Posterior cingulate gyrus (tissue), 11 donors: ENCODE measurements at places on chromosomes 6 and 20.

DNA sequence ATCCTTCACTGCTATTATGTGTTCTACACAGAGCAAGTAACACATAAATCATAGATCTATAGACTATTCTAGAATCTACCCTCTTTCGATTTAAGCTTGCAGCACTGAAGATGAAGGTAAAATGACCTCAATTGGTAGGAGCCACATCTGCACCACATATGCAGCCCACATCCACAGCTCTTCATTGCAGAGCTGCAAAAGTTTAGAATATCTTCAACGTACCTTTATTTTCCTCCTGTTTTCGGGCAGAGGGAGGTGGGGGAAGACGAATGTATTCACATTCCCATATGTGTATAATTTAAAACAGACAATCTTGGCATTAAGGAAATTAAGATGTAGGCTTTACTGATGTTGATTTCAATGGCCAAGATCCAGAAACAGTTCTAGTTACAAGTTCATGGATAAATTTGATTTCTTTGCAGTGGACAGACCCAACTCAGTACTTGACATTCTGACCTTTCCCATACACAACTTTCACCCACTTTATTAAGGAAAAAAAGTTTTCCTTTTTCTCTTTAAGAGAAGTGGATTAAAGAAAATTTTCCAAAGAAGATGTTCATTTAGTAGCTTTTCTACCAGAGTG lies 14.0 kb downstream of the EPB41L2 start:
- no peak for DNase-seq

GRCh38 chr6:167747645-167748044 lies 79.1 kb upstream of the AFDN start:
- DNase-seq: no peak

GRCh38 chr6:11459079-11459610 lies 78.4 kb upstream of the TMEM170B start:
- no peak for DNase-seq

DNA sequence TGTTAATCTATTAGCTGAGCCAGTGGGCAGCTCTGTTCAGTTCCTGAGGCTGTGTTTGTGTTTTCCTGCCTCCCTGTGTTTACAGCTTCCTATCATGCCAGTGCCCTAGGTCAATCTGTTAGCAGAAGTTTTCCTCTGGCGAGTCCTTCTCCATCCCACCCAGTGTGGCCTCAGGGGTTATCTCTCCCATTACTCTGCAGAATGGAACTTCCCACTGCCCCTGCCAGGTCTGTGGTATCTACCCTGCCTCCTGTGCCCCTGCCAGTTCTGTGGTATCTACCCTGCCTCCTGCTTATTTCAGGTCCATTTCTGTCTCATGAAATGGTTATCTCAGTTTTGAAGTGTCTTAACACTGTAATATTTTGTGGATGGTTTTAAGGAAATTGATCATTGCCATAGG lies 63.1 kb downstream of the SLX4IP start:
- no peak for DNase-seq

DNA sequence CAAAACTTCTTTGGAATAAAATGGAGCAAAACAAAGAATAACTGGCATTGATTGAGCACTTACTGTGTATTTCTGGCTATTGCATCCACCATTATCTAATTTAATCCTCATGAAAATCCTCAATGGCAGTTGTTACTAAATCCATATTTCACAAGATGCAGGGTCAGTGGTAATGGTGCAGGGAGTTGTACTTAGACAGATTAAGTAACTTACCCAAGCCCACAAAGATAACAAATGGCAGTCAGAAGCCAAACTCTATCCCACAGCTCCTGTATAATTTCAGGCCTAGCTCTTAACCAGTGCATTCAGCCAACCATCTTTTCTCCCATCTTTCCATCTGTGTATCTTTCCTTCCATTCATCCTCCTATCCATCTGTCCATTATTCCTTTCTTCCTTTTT lies 29.3 kb upstream of the SSTR4 start:
- DNase-seq: no peak

GRCh38 chr6:74283532-74283931 lies 587.5 kb downstream of the CD109 start:
- no peak for DNase-seq

GRCh38 chr20:20603339-20603990 lies 109.0 kb downstream of the RALGAPA2 start:
- no peak for DNase-seq

GRCh38 chr20:11227602-11228001 lies 553.8 kb upstream of the JAG1 start:
- no peak for DNase-seq

DNA sequence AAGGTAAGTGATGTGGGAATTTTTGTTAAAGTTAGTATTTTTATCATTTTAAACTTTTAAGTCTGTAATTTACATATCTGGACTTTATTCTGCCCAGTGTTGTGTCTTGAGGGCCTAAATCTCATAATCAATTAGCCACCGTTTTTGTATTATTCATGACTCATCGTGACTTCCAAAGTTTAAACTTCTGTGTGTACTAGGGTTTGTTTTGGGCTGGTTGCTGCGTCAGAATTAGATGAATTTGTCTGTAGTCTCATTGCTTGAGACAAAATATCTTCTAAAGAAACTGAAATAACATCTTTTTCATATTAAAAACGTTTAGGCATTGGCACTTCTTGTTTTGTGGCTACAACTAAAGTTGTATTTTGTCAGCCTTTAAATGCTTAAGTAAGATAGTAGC lies 41.3 kb downstream of the CDYL start:
- DNase-seq: no peak

GRCh38 chr6:158018041-158018771 lies 36.5 kb downstream of the SYNJ2 start:
- no peak for DNase-seq

DNA sequence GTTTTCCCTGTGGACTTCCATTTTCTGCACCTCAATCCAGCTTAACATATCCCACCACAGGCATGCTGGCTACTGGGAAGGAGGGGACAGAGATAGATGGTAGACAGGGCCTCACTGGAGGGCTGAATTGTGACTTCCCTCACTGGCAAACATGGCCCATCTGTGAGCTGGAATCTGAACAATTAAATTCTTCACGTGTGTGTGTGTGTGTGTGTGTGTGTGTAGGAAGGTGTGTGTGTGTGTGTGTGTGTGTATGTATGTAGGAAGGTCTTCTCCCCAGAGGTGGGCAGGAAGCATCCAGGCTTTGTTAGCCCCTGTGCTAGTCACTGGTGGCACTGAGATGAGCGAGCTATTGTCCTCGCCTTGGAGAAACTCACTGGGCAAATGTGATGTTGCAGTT lies 5.4 kb upstream of the TOX2 start:
- no peak for DNase-seq

DNA sequence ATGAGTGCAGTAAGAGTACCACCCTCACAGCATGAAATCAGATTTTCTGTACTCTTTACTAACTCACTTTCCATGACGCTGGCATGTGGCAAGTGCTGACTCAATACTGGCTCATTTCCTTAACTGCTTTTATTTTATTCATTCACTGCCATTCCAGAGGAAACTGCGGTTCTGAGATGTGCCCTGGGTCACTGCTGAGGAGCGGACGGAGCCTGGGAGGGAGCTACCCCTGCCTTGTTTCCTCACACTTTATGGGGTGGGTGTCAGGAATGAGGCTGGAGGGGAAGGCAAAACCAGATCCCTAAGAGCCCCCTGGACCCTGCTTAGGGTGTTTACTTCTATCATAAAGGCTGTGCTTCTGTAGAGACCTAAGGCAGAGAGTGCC lies 14.4 kb downstream of the NT5E start:
- no peak for DNase-seq

- DNase-seq: no peak
Measured at GRCh38 chr6:81767163-81767891, 14.8 kb upstream of the TENT5A start.

DNA sequence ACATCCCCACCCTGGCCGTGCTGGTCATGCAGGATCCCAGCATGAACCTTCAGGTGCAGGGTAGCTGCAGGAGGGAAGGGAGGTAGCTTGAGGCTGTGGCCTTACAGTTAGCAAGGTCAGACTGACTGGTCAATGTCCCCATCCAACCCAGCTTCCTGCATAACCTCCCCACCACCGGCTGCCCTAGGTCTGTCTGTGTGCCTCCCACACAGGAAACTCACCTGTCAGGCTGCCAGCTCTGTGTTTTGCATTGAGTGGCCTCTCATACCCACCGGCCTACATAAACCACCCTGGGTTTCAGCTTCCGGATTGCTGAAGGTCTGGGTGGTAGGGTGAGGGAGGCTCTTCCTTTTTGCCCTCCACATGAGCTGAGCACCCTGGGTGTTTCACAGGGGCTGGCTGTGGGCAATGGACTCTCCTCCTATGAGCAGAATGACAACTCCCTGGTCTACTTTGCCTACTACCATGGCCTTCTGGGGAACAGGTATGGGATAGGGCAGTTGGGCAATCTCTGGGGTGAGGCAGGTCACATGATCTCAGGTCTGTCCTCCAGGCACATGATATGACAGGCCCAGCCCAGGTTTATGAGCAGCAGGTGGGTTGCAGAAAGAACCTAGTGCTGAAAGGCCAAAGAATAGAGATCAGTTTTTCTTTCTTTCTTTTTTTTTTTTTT lies 1.8 kb downstream of the CTSA start:
- DNase-seq: no peak

DNA sequence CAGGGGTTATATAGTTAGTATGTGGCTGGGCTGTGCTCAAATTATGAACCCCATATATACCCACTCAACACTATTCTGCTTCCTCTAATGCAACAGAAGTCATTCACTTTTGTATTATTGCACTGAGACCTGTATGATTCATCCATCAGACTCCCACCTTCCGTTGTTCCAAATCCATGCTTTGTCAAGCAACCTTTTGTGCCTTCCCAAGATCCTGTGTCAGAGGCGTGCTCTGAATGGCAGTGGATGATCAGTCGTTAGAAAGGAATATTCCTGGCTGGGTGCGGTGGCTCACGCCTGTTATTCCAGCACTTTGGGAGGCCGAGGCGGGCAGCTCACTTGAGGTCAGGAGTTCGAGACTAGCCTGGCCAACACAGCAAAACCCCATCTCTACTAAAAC lies 103.2 kb downstream of the SH3BGRL2 start:
- no peak for DNase-seq

- no peak for DNase-seq
Measured at GRCh38 chr6:14379568-14379967, 262.0 kb downstream of the CD83 start.

DNA sequence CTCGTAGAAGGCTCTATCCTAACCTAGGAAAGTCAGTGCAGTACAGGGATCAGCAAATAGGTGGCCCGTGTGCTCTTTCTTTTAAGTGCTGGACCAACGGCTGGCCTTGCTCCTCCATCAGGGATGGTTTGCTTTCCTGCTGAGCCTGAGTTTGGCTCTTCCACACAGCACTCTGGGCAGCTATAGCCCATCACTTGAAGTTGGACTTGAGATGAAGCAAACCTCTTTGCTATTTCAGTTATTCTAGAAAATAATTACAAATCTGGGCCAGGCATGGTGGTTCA lies 66.9 kb upstream of the KCNK16 start:
- DNase-seq: no peak

DNA sequence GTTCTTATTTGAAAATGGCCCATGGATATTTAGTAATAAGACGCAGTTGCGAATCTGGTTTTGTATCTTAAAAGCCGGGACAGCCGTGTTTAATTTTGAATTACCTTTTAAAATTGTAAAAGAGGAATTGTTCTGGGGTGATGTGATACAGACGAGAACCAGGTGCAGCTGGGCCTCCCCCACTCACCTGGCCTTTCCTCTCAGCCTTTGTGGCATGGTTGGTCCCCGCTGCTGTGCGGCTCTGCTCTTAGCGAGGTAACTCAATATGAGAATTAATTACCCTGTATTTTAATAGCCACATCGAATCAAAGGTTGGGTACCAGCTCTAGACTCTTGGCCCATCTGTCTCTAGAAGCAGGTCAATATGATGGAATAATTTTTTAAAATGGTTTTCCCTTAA lies 56.5 kb upstream of the DACT2 start:
- no peak for DNase-seq

- DNase-seq: peak; percentile 47
Measured at GRCh38 chr6:35092362-35093117, 48.6 kb downstream of the TCP11 start.

DNA sequence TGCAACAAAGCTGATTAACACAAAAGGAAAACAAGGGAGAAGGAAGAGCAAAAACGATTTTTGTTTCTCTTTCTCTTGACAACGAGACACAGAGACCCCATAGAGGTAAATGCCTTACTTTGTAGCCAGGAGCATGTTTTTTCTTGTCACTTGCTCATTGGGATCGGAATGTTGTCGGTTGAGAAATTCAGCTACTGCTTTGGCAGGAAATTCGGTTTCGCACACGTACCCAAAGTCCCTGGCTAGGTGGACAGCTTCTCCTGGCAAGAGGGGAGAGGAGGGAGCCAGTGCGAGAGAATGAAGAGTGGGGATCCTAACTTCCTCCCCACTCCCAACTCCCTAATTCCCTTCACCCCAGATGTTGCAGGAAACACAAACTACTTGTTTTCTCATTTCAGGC lies 14.5 kb downstream of the TFAP2A start:
- DNase-seq: no peak

GRCh38 chr6:44278774-44279697 lies 8.8 kb downstream of the TMEM151B start:
- no peak for DNase-seq

GRCh38 chr6:26312096-26312463 lies 52.9 kb upstream of the BTN3A2 start:
- no peak for DNase-seq

- no peak for DNase-seq
Measured at GRCh38 chr6:167664678-167665660, 161.7 kb upstream of the AFDN start.

DNA sequence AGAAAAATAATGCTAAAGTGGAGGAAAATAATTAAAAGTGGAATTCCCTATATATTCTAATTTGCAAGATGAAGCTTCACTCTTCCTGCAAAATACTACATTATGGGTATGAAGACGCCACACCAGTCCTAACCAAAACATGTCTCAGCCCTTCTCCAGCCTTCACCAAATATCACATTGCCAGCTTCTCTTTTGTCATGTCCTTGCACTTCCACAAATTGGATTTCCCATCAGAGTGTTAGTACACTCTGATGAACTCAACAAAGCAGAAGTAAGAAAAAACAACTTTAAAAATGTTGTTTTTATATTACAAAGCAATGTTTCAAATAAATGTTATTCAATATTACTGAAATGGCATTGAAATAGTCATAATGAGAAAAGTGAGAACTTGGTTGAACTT lies 62.4 kb upstream of the RNF146 start:
- no peak for DNase-seq

DNA sequence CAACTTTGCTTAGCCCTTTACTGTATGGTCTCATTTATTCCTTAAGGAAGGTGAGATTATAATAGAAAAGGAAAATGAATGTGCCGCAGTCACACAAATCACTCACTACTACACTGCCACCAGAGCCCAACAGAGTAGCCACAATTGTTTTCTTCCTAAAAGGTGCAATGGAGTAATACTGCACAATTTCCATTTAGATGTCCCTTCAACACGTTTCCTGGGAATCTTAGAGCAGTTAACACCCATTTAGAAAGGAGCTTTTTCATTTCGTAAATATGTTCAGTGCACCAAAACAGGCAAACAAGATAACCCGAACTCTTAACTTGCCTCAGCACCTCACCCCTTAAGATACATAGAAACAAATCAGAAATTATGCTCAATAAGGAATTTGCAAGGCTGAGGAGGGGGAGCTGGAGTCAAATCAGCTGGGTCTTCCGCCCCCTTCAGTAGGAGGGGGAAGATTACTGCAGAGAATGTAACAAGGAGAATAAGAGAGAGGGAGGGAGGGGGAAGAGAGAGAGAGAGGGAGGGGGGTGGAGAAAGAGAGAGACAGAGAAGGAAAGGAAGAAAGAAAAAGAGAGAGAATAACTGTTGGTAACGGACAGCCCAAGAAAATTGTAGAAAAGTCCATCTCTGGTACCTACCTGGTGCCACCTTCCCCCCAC lies 155.5 kb downstream of the BCAS1 start:
- DNase-seq: no peak

GRCh38 chr6:74867291-74867690 lies 338.6 kb downstream of the COL12A1 start:
- DNase-seq: no peak
